ENCODE measurements at places on chromosomes 13 and 19.
A peak's percentile ranks its signal among the peaks of the same experiment; 100 is the strongest.

DNA sequence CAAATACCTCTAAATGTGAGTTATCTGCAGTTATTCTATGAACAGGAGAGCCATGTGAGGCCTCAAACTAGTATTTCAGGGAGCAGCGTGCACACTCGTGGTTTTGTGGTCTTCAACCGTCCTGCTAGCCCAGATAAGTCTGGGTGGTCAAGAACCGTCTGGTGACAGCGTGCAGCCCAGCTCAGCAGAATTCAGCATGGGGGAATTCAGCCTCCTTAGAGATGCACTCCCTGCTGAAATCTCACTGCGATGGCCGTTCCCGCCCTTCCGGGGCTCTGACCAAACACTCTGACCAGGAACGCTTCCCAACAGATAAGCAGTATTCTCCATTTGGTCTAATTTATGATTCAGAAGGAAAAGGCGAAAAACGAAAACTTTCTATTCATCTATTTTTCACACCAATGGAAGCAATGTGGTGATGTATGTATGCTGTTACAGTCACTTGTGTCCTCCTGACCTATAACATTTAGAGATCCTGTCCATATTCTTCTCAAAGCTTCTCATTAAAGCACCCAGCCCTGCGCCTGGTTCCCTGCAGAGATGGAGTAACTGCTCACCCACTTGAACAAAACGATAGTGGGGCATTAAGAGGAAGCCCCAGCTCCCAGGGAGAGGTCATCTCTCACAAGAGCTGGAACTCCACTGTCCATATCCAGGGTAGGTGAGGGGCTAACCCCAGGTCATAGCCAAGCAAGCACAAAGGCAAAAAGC is 2.9 kb downstream of the ANKRD27 start:
- no peak for DNase-seq

DNA sequence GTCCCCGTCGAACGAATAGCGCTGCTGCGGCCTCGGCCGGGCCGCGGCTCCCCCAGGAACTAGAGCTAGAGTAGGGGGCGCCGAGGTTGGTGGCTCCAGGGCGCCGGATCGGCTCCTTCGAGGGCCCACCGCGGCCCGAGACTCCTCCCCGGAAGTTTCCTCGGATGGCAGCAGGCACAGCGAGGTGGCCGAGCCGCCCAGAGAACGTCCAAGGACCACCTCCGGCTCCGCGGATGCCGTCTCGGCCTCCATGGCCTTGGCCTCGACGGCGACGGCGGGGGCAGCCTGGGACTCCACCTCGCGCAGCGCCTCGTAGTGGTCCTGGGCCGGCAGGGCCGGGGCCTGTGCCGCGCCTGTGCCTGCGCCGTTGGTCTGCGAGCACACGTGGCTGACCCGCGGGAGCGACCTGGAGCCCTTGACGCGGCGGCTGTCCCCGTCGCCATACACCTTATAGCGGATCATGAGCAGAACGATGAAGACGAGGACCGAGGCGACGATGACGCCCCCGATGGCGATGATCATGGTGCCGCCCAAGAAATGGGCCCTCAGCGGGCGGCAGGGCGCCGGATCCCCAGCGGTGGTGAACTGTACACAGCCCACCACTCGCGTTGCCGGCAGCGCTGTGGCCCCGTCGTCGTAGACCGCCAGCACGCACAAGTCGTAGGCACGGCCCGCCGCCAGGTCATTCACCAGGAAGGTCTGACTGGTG is 11.8 kb downstream of the IFNL1 start:
- DNase-seq: no peak

DNA sequence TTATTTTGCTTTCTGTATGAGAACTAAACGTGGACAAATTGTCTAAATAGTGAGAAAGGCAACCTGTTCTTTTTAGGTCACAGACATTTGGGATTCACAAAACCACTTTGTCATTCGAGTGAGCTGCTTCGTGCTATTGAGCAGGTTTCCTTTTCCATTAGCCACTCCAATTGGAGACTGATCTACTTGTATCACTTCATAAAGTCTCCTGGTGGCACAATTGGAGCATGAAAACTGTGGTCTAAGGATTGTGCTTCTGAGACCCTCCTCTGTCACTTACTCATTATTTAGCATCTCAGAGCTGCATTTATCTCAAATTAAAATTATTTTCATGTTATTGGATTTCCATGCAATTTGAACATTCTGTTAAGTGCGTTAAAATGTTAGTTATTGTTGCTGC is 397.7 kb downstream of the TDRD3 start:
- DNase-seq: no peak

DNA sequence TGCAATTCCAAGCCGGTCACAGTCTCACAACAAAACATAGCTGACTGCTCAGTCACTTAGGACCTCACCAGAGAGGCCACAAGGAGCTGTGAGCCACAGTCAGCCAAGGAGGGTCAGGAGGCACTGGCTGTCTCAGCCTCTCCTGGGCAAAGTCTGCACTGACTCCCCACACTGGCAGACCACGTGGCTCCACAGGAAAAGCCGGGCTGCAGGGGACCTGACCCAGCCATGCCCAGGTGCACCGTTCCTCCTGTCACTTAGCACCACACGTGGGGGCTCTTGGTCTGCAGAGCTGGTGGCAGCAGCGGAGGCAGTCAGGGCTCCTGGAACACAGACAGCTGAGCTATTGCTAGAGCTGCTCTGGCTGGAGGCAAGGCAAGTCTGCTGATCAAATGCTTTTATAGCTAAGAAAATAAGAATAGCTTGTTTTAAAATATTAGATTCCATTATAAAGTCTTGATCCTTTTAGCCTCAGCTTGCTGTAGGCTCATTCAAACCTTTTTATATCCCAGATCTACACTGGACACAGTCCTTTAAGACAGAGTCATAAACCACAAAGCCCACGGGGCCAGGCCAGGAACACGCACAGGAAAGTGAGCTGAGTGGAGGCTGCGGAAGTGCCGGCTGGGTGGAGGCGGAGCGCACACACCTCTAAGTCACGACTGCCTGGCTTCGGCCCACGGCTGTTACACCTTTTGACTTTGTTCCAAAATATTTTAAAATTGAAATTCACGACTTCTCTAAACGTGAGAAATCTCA is 744.1 kb downstream of the UQCRFS1 start:
- peak; percentile 4 for DNase-seq

DNA sequence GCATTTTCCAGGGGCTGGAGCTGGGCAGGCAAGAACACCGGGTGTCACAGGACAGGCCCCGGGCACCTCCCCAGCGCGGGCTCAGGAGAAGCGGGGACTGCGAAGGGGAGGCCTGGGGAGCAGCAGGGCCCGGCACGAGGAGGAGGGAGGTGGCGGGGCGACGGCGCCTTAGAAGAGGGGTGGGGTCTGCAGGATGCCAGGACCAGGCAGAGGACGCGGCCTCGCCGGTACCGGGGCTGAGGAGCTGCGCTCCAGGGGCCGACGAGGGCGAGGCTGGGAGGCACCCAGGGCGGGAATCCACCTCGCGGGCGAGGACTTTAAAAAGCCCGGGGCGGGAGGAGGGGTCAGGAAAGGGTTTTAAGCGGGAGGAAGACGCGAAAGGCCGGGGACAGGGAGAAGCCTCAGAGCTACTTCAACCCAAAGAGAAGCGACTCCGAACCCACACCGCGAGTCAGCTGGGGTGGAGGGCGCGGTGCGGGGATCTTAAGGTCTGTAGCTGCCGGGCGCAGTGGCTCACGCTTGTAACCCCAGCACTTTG is 665 bp downstream of the ZNF347 start:
- no peak for DNase-seq

DNA sequence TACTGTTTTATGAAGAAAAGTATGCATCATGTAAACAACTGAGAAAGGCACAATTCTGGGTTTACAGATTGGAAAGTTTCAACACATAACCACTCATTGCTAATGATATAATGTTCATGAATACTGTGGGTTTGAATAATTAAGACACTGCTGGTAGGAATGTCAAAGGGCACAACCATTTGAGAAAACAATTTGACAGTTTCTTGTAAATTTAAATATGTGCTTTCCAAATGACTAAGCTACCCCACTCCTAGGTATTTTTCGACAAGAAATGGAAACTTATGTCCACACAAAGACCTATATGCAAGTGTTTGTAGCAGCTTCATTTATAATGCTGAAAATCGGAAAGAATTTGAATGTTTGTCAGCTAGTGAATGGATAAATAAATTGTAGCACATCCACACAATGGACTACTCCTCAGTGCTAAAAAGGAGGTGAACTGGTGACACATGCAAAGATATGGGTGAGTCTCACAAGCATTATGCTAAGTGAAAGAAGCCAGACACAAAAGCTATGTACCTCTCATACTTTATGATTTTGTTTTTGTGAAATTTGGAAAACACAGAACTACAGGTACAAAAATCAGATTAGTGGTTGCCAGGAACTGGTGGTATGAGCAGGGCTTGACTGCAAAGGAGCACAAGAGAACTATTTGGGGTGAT is 44.8 kb upstream of the FLT1 start:
- no peak for DNase-seq

- no peak for DNase-seq
Observed at GRCh38 chr19:37855098-37855497, 51.3 kb downstream of the WDR87 start.

- no peak for DNase-seq
Observed at GRCh38 chr13:112716841-112717520, 27.1 kb downstream of the ATP11A start.

GRCh38 chr19:52981329-52981728 is 18.6 kb upstream of the ZNF816 start:
- no peak for DNase-seq
